ENCODE measurements at places on chromosomes 16 and 17.

DNA sequence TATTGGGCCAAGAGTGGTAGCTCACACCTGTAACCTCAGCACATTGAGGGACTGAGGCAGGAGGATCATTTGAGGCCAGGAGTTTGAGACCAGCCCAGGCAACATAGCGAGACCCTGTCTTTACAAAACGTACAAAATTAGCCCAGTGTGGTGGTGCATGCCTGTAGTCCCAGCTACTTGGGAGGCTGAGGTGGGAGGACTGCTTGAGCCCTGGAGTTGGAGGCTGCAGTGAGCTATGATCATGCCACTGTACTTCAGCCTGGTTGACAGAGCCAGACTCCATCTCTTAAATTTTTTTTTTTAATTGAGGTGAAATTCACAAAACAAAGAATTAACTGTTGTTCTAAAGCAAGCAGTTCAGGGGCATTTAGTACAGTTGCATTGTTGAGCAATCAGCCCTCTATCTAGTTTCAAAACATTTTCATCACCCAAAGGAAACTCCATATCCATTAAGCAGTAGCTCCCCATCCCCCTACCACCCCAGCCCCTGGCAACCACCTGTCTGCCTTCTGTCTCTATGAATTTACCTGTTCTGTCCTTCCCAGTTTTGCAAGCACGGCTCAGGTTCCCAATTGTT, 15.6 kb downstream of the SNX29 start:
- DNase-seq, result no peak

DNA sequence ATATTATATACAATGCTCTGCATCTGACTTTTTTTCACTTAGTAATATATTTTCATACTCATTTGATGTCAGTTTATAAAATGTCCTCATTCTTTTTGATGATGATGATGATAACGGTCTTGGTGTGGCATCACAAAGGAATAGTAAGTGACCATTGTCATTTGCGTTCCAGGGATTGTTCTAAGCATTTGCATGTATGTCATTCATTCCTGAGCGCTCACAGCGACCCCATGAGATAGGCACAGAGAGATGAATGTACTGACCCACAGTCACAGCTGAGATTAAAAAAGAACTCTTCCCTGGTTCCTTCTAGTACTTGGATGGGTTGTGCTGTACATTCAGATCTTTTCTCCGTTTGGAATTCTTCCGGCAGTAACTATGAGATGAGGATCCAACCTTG, 21.2 kb upstream of the MSI2 start:
- DNase-seq, result no peak

- no peak for DNase-seq
These were observed 12.4 kb upstream of the TEX19 start for GRCh38 chr17:82346342-82347300.

- DNase-seq, result no peak
These were observed 329 bp downstream of the NLK start for GRCh38 chr17:28042721-28043291.
